ENCODE measurements at places on chromosomes 1 and 21. TPM values are rescaled to one million over a fixed set of nuclear protein-coding genes. Genes with fewer than 3 reads are reported as not detected.

KRTAP22-1 gene
- not detected for total RNA-seq

C1orf105 gene
- 0.61 TPM for total RNA-seq

TEKT2 gene
- not detected for total RNA-seq

DNA sequence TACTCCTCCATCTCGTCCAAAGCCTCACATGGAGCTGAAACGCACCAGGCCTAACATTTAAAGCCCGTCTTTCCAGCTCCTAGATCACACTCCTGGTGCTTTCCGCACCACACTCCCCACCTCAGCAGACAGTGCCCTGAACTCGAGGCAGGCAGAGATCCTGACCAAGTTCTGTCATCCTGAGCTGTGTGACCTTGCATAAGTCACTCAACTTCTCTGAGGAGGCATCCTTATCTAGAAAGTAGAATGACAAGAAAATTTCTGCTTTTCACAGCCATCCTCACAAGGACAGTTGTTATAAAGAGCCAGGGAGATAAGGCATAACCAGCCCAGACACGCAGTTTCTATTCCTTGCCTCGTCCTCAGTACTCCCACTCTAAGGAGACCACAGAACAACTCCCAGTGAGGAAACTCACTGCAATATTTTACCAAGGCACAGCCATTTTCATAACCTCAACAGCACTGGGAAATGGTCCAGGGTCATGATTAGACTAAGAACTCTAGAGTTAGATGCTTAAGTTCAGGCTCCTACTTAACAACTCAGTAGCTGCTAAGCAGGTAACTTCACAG, 3.1 kb downstream of the LRP8 start:
- H3K27me3 ChIP-seq, result no peaks in the 10 kb centered on the region
- peaks cover 18% of the 10 kb centered on the region for H3K4me1 ChIP-seq
- no peaks in the 10 kb centered on the region for H3K36me3 ChIP-seq
- H3K4me3 ChIP-seq, result no peak overlapping the region

GRCh38 chr1:209106237-209106741, 477.2 kb upstream of the CAMK1G start:
- H3K4me3 ChIP-seq, result no peak overlapping the region
- H3K27me3 ChIP-seq, result no peaks in the 10 kb centered on the region
- no peak overlapping the region for H3K27ac ChIP-seq
- H3K4me1 ChIP-seq, result no peaks in the 10 kb centered on the region
- DNase-seq, result no peak
